ENCODE measurements at places on chromosomes 7 and 10.

GRCh38 chr10:15791816-15792524, 68.3 kb downstream of the MINDY3 start:
- DNase-seq, result peak; percentile 31

GRCh38 chr10:103021150-103021899, 103.2 kb downstream of the CNNM2 start:
- DNase-seq, result no peak

GRCh38 chr10:74650613-74651012, 175.8 kb upstream of the KAT6B start:
- no peak for DNase-seq

DNA sequence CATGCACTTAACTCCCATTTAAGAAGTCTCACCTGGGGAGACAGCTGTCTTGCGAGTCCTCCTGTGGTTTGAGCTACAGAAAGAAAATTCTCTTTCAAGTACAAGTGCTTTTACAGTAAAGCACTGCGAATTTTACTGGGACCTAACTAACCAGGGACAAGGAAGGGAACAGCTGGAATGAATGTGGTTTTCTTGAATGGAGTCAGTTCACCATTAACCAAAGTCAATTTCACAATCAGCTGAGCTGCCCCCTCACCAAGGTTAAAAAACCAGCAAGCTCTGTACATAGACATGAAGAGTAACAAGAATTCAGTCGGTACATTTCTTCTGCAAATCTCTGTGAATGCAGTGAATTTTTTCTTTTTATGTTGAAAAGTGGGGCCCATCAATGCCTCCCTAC, 56.3 kb downstream of the GFRA1 start:
- no peak for DNase-seq

DNA sequence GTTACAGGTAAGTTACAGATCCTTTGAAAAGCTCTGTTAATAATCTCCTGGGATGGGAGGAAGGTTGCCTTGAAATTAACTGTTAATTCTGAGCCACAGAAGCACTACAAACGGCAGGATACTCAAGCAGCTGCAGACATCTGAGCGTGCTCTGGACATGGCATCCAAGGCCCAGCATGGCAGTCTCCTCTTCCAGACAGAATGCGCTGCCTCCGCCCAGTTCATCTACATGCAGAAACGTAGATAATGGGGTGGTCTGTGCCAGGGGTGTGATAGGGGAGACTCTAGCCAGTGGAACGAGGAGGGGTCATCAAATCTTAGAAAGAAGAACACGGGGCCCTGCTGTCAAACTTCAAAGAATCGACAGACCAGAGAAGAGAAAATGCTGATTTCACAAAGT, 13.8 kb downstream of the VIPR2 start:
- DNase-seq, result no peak

- DNase-seq, result peak; percentile 98
Observed at GRCh38 chr7:101121991-101122932, 4.6 kb upstream of the SERPINE1 start.

GRCh38 chr7:126524967-126525366, 727.8 kb downstream of the GRM8 start:
- no peak for DNase-seq

DNA sequence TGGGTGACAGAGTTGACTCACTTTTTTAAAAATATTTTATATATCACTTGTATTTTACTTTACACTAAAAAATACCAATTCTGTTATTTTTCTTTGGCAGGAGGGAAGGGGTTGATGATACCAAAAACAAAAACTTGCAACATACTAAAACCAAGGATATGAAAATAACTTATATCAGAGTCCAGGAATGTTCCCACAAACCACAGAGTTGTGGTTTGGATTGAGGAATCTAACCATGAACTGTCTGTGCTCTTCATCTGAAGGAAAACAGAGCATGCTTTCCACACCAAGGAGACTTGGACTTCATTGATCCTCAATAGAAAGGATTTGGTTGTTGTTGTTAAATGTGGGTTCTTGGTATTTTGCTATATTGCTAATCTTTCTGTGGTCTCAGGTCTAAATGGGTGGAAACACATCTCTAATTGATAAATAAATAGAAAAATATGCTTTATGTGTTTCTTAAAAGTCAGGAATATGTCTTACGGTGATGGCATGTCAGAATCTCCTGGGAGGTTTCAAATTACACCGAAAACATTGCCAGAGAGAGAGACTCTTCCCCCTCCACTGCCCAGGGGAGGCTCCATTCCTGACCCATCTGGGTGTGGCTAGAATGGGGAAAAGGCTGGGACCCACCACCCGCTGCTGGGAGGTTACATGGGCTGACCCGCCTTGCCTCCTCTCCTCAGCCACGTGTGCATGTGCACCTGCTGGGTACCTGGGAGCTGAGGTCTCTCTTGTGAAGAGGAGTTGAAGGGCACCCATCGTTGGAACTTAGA, 46.9 kb upstream of the STK17A start:
- DNase-seq, result peak; percentile 97

DNA sequence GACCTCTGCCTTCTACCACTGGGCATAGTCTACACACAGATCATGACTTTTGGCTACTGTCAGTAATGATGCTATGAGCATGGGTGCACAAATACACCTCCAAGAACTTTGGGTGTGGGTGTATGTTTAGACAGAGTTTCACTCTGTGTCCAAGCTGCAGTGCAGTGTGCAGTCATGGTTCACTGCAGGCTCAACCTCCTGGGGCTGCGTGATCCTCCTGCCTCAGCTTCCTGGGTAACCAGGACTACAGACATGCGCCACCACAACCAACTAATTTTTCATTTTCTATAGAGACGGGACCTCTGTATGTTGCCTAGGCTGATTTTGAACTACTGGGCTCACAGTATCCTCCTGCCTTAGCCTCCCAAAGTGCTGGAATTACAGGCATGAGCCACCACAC, 194.4 kb downstream of the NSUN6 start:
- DNase-seq, result no peak

DNA sequence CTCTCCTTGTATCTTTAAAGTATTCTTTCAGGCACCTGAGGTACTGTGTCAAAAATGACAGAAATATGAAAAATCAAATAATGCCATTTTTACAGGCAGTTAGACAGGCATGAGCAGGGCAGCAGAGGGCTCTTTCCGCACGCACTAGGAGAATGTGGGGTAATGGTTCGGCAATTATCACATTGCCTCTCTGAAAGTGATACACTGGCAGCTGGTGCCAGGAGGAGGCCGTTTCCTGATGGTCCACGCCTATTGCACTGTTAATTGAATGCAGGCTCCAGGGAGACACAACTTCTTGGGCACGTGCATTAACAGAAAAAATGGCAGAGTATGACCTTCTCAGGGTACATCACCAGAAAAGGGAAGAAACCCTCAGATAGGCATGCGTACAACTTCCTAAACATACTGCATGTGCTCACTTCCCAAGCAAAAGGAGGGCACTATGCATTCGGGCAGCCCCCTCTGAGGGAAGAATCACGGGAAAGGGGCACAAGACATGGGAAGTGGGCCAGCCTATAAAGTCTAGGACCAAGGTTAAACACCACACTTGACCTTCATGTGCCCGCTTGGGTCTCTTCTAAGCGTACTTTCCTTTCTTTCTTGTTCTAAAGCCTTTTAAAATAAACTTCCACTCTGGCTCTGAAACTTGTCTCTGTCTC, 161.7 kb downstream of the TNS3 start:
- DNase-seq, result peak; percentile 11

DNA sequence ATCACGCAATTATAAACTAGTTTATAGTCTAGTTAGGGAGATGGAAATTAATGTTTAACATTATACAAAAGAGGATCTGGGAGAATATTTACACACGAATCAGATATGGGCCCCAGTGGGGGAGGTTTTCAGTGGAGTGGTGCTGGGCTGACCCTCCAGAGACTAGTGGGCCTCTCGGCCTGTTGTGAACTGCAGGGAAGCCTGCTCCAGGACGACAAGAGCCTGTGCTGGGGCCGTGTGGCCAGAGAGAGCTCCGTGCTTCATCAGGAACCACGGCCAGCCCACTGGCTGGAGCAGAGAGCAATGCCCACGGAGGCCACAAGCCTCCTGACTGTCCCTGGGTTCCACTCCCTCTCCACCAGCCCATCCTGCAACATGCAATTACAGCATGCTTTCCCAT, 11.3 kb upstream of the ESYT2 start:
- DNase-seq, result no peak

DNA sequence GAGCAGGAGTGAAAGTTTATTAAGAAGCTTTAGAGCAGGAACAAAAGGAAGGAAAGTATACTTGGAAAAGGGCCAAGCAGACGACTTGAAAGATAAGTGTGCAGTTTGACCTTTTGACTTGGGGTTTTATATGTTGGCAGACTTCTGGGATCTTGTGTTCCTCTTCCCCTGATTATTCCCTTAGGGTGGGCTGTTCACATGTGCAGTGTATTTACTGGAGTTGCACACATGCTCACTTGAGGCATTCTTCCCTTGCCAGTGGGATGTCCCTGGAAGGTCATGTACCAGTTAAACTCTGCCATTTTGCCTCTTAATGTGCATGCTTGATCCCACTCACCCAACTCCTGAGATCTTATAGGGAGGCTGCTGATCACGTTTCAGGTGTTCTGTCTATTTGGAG, 23.4 kb upstream of the ARHGAP12 start:
- no peak for DNase-seq

GRCh38 chr7:107070710-107071109, 26.2 kb downstream of the PRKAR2B start:
- DNase-seq, result no peak

- peak; percentile 85 for DNase-seq
Observed at GRCh38 chr10:59337201-59337652, 25.1 kb downstream of the FAM13C start.

DNA sequence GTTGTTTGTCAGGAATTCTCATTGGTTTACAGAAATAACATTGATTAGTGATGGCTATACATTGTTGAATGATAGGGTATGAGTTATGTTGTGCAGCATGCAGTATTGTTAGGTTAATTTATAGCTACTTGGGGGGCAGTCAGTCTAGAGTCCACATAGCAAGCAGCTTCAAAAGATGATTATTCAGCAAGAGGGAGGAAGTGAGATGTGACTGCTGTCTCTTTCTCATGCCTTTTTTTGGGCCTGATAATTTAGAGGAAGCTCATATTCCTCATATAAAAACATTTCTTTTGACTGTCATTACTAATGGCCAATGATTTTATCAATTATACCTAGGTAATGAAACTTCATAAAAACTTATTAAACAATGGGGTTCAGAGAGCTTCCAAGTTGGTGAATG, 3.4 kb upstream of the TBRG4 start:
- no peak for DNase-seq

DNA sequence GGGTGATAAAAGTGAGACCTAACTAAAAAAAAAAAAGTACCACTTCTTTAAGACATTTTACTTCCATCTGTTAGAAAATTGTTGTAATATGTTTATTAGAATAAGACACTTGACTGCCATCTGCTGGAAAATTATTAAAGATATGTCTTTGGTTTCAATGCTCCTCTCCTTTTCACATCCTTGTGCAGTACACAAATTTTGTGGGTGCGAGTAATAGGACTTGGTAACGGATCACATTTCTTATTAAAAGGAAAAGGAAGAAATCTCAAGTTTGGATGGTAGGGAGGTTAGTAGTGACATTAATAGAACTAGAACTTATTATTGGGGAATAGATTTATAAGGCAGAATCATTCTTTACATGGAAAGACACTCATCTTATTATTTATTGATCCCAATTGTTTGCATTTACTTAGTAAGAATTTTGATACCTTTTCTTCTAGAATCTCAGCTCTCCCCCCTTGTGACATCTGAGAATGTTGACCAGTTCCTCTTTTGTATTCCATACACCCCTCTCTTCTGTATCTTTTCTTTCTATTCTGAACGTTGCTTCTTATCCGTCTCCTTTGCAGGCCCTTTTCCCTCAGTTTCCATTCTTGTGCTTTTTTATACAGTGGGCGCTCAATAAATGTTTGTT, 43.0 kb upstream of the RPA3 start:
- DNase-seq, result peak; percentile 72

DNA sequence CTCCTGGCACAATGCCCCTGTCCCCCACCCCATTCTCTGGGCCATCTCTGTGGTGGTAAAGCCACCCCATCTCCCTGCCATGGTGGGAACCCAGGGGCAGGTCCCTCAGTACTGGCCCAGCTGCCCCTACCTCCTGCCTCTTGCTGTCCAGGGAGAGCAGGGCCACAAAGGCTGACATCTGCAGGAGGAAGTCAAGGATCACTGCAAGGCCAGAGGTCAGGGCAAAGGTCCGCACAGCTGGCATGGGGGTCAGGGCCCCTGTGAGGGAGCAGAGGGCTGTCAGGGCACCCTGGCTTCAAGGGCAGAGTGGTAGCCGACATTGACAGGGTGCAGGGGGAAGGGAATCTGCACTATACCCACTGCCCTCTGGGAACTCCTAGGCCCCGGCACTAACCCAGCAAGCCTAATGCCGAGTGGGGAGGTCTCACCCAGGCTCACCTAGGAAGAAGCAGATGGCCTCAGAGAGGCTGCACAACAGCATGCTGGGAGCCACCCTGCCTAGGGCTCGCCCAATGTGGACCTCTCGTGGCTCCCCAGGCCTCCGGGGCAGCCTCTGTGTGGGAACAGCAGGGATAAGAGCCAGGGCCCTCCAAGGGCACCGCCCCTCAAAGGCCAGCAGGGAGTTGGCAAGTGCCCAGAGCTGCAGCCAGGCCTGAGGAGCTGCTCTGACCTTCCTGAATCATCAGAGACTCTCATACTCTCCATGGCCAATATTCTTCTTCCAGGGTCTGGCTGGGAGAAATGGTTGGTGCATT, 7.7 kb downstream of the NPC1L1 start:
- DNase-seq, result no peak

GRCh38 chr10:15242261-15242840, 73.9 kb upstream of the NMT2 start:
- DNase-seq, result no peak

GRCh38 chr7:46622251-46622650, 701.2 kb upstream of the IGFBP3 start:
- no peak for DNase-seq

- DNase-seq, result no peak
Observed at GRCh38 chr7:5528815-5529442, 105.3 kb upstream of the TNRC18 start.

GRCh38 chr7:149790146-149790548, 16.8 kb upstream of the ZNF467 start:
- DNase-seq, result no peak

DNA sequence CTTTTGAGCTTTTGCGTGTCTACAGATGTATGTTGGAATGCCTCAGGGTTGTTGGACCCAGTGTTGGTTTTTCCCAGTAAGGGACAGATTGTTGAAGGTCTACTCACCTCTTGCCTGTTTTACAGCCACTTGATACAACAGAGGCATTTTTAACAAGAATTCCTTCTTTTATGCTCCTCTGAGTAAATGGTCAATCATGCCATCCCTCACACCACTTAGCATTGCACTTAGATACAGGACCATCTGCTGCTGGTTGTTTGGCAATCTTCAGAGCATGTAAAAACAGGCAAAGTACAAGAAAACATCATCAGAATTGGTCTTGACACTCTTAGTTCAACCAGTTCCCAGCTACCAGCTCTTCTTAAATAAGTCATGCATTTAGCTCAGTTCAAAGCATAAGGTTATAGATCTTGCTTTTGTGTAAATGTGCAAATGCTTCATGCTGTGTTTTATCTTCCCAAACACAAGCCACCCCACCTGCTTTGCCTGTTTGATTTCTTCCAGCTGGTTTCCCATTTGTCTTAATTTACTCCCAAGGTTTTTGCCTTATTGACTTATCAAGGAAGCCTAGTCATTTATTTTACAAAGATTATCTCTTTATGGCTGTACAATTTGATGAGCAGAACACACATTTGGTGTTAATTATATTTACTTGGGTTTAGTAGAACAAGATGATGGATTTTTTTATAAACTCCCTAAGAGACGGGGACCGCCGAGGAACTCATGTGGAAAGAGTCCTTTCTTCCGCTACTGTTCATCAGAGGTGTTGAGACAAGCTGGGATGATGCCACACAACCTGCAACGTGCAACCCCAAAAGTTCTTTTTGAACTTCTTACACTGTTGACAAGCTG, 136.6 kb downstream of the AHR start:
- DNase-seq, result peak; percentile 25

Data from AG10803 (cell line).